Heart right ventricle (tissue), 16 donors: ENCODE measurements at places on chromosomes 1 and 21. TPM values are rescaled to one million over a fixed set of nuclear protein-coding genes. Genes with fewer than 3 reads are reported as not detected.

The TP73 gene
- polyA plus RNA-seq = 0.03 TPM

The KRTAP10-3 gene
- polyA plus RNA-seq = not detected

The ECM1 gene
- polyA plus RNA-seq = 24.7 TPM

The SPRR2E gene
- polyA plus RNA-seq = 0.22 TPM

The GRHL3 gene
- not detected for polyA plus RNA-seq

The CRTC2 gene
- 19.2 TPM for polyA plus RNA-seq

The TNFRSF8 gene
- polyA plus RNA-seq = 1.4 TPM

The KRTAP13-2 gene
- not detected for polyA plus RNA-seq

DNA sequence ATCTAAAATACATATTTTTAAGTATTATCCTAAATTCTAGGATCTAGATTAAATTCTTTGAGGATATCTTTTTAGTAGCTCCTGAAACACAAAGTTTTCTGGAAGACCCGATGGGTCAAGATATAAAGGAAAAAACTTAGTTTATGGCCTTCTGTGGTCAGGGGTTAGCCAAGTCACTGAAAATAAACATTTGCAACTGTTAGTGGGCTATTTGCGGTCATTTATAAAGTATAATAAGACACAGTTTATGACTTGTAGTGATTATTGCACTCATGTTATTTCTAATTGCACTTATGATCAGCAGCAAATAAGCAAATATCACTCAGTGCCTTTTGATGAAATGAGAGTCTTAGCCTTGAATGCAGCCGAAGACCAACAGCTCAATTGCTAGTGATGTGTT is 183.3 kb downstream of the NFIA start:
- no peak for DNase-seq

DNA sequence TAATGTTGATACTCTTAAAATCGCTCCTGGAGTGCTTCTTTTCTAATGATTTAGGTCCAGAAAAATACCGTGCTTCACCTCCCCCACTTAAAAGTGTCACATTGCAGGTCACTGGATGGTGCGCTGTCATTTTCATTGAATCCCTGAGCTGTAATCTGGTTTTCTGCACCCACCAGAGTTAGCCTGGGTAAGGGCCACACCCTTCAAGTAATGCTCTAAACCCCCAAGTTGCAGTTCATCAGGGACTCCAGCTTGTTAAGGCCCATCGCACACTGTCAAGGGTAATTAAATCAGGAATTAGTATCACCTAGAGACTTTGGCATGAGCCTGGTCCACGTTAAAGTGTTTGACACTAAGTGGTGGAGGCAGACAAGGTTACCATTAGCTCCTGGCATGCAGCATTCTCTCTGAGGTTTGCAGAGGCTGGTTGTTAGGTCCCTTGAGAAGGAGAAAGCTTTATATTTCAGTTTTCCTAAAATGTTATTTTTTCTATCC is 34.0 kb downstream of the ASTN1 start:
- DNase-seq = no peak

DNA sequence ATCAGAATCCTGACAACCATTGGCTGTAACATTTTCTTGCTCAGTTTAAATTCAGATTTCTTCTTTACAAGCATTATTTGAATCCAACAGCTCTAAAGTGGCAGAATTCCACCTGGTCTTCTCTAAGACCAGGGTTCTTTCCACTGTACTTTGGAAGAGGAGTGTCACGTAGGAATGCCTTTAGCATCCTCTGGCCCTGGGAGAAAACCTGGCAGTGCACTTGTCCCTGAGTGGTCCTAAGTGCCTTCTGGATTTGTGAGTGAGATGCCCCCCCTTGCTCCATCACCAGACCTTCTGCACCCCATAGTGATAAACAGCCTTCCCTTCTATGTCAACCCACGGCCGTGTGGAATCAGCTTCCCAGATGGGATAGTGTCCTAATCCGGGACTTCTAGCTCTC is 57.1 kb upstream of the NHLH2 start:
- DNase-seq = no peak

GRCh38 chr1:109258481-109259466 is 9.4 kb downstream of the CELSR2 start:
- DNase-seq = no peak

DNA sequence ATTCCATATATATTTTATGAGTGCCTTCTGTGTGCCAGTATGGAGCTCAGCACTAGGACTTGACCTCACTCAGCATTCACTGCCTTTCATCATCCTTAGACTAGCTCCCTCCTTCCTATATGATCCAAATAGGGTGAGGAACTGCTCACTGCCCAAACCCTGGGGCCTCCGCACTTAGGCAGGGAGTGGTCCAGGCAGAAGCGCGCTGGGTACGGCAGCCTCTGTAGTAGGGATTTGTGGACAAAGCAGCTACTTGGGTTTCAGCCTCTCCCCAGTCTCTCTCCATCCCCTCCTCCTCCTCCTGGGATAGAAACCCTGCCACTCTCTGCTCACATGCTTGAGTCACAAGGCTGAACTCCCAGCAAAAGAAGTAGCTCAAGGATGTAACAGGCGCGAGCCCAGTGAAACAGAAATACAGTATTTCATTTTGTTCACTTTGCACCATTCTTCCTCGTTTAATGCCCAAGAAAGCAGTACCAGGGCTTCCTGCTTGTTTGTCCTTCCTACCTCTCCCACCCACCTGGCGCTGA is 32.9 kb downstream of the PLEKHA6 start:
- DNase-seq = no peak

- DNase-seq = no peak
Measured at GRCh38 chr1:181091309-181092040, 3.0 kb downstream of the IER5 start.

DNA sequence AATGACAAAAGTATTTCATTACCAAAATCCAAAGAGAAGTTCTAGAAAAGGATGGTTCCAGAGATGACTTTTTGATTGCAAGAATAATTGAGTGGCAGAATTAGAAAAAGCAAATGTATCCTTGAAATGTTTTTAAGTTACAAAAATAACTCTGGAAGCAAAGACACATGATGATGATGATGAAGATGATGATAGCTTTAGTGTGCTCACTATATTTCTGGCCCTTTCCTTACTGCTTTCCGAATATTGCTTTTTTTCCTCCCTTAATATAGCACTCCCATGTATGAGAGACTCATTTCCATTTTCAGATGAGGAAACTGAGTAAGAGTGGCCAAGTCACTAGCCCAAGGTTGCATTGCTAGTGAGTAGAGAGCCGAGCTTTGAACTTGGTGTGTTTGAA is 54.7 kb downstream of the CACHD1 start:
- DNase-seq = no peak

GRCh38 chr1:56052041-56052440 is 527.3 kb downstream of the PLPP3 start:
- no peak for DNase-seq

GRCh38 chr1:178344513-178345091 is 152.2 kb downstream of the CLEC20A start:
- DNase-seq = no peak

DNA sequence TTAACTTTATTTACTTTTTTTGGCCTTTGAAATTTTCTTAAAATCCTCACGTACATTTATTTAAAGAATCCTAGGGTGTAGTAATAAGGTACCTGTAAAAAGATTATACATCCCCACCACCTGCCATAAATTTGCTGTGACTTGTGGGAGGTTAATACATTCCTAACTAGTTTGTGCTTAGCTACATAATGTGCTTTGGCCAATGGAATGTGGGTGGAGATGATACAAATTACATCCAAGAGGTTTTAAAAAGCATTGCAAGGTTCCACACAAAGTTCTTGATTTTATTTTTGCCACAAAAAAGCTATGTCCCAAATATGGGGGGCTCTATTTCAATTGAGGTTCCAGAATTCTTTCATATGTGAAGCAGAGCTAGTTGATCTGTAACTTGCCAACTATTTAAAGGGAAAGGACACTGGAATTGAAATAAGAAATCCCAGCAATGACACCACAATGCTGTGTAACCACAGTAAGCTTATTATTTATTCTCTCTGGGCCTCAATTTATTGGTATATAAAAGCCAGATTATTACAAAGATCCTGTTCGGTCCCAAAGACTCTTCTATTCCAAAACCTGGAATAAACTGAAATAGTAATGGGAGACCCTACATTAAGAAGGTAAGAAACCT is 15.7 kb downstream of the ASPM start:
- DNase-seq = no peak

GRCh38 chr1:234975122-234975940 is 153.3 kb downstream of the TOMM20 start:
- DNase-seq = no peak

GRCh38 chr1:2277741-2278488 is 49.8 kb downstream of the SKI start:
- peak; percentile 31 for DNase-seq

DNA sequence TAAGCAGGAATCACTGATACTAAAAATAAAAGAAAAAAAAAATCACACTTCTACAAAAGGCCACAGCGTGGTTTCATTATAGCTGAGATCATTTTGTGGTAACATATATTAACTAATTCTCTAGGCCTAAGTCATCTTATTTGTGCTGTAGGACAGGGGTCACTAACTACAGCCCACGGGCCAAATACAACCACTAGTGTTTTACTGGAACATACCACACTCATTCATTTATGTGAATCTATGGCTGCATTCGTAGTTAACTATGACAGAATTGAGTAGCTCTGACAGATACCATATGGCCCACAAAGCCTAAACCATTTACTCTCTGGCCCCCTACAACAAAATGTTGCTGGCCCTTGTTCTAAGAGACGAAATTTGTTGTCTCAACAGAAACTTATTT is 224.4 kb downstream of the VAV3 start:
- DNase-seq = no peak

- no peak for DNase-seq
Measured at GRCh38 chr1:203265541-203265940, 36.1 kb upstream of the CHIT1 start.

- DNase-seq = no peak
Measured at GRCh38 chr1:26307363-26307781, 936 bp upstream of the UBXN11 start.

DNA sequence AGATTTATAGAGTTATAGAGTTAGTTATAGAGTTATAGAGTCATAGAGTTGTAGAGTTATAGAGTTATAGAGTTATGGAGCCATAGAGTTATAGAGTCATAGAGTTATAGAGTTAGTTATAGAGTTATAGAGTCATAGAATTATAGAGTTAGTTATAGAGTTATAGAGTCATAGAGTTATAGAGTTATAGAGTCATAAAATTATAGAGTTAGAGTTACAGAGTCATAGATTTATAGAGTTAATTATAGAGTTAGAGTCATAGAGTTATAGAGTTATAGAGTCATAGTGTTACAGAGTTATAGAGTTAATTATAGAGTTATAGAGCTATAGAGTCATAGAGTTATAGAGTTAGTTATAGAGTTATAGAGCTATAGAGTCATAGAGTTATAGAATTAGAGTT is 32.1 kb downstream of the UBASH3A start:
- no peak for DNase-seq

DNA sequence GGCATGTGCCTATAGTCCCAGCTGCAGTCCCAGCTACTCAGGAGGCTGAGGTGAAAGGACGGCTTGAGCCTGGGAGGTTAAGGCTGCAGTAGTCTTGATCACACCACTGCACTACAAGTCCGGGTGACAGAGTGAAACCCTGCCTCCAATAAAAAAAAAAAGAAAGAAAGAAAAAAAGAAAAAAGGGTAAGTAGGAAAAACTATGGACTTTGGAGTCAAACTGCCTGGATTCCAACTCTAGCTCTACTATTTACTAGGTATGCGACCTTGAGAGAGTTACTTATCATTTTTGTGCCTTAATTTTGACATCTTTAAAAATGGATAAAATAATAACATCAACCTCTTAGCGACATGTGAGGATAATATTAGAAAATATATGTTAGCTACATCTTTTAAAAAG is 150.8 kb downstream of the SLC45A1 start:
- no peak for DNase-seq

DNA sequence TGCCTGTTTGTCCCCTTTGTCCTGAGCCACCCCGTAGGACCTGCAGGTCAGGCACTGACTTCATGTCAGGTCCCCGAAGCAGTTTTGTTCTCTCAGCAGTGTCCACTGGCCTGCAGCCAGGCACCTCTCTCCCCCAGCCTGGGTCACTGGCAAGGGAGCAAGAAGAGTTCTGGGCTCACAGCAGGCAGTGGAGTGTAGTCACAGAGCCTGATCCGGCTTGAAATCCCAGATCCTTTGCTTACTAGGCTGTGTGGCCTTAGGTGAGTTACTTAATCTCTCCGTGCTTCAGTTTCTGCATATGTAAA is 34.2 kb downstream of the L1TD1 start:
- DNase-seq = no peak

GRCh38 chr1:245217853-245218608 is 63.2 kb downstream of the KIF26B start:
- no peak for DNase-seq
